Sigmoid colon (tissue), 7 donors: ENCODE measurements at places on chromosomes 3 and 15. TPM values are rescaled to one million over a fixed set of nuclear protein-coding genes. Genes with fewer than 3 reads are reported as not detected.

- peaks cover 30% of the 10 kb centered on the region for H3K4me1 ChIP-seq
- no peak overlapping the region for H3K4me3 ChIP-seq
- DNase-seq = no peak
Measured at GRCh38 chr15:64112073-64112772, 16.4 kb downstream of the SNX1 start.

- no peaks in the 10 kb centered on the region for H3K36me3 ChIP-seq
- no peaks in the 10 kb centered on the region for H3K4me1 ChIP-seq
- H3K4me3 ChIP-seq = no peak overlapping the region
- no peak for DNase-seq
- H3K27ac ChIP-seq = peak overlapping the region; percentile 79
Measured at GRCh38 chr15:39473298-39473947, 107.5 kb upstream of the THBS1 start.

DNA sequence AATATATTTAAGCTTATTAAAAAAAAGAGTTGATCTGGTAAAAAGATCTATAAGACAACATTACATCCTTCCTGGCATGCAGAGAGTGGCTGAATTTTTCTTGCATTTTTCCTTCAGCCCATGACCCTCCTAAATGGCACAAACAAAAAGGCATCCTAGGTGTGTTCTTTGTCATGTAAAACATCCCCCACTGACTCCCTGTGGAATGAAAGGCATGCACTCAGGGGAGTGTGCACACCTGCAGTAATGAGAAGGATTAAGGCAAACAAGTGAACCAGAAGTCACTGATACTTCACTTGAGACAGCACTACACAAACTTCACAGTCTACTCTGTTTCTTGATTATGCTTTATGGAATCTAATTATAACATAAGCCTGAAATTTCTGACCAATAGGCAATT, 195.0 kb downstream of the RBMS3 start:
- no peak overlapping the region for H3K4me3 ChIP-seq
- H3K27ac ChIP-seq = no peak overlapping the region
- DNase-seq = no peak
- peaks cover 10% of the 10 kb centered on the region for H3K4me1 ChIP-seq
- H3K27me3 ChIP-seq = no peaks in the 10 kb centered on the region
- no peaks in the 10 kb centered on the region for H3K36me3 ChIP-seq

GRCh38 chr15:74548241-74548640, 7.2 kb downstream of the ARID3B start:
- no peaks in the 10 kb centered on the region for H3K36me3 ChIP-seq
- no peak overlapping the region for H3K4me3 ChIP-seq
- no peak overlapping the region for H3K27ac ChIP-seq
- H3K4me1 ChIP-seq = peaks cover 23% of the 10 kb centered on the region
- H3K27me3 ChIP-seq = no peaks in the 10 kb centered on the region

GRCh38 chr3:171832989-171833388, 10.2 kb upstream of the TMEM212 start:
- no peaks in the 10 kb centered on the region for H3K27me3 ChIP-seq
- no peak overlapping the region for H3K27ac ChIP-seq
- peaks cover 20% of the 10 kb centered on the region for H3K4me1 ChIP-seq
- H3K4me3 ChIP-seq = no peak overlapping the region
- no peaks in the 10 kb centered on the region for H3K36me3 ChIP-seq

DNA sequence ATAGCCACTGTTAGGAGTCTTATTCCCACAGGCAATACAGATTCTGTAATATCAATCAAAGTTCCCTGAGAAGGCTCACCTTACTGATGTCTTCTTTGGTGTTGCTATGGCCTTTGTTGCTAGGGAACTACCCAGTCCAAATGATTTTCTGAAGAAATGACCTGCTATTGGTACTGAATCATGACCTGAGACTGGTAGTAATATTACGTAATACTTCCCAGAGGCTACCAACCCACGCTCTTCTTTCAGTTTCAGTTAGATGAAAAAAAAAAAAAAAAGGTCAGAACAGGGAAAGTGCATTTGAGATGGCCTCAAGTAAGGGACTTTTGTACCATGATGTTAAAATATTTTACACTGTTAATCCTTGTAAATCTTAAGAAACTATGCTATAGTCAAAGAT, 1092.5 kb upstream of the EPHA6 start:
- no peak overlapping the region for H3K4me3 ChIP-seq
- H3K4me1 ChIP-seq = no peaks in the 10 kb centered on the region

- H3K4me3 ChIP-seq = no peak overlapping the region
- no peaks in the 10 kb centered on the region for H3K36me3 ChIP-seq
- H3K27me3 ChIP-seq = no peaks in the 10 kb centered on the region
- H3K27ac ChIP-seq = peak overlapping the region; percentile 8
Measured at GRCh38 chr3:11544412-11545181, 99.1 kb downstream of the VGLL4 start.

GRCh38 chr3:102078854-102079808, 229.8 kb downstream of the NFKBIZ start:
- H3K27ac ChIP-seq = no peak overlapping the region
- no peaks in the 10 kb centered on the region for H3K27me3 ChIP-seq
- H3K4me1 ChIP-seq = peaks cover 6% of the 10 kb centered on the region
- no peak for DNase-seq
- no peak overlapping the region for H3K4me3 ChIP-seq
- H3K36me3 ChIP-seq = no peaks in the 10 kb centered on the region

The CD276 gene
- total RNA-seq = 59.8 TPM

The ZSCAN2 gene
- 17.0 TPM for total RNA-seq

The CRYGS gene
- 1.5 TPM for total RNA-seq

The GOLGA8Q gene
- total RNA-seq = 1.8 TPM
